NCI-H2081 treated with DMSO at 0.1 percent for 48 hours (cell line): ENCODE measurements at places on chromosomes 2 and 18.

- DNase-seq, result no peak
These were observed 18.4 kb downstream of the SLC4A3 start for GRCh38 chr2:219645631-219646527.

GRCh38 chr2:140275427-140275826 lies 1495.2 kb upstream of the NXPH2 start:
- peak; percentile 49 for DNase-seq

DNA sequence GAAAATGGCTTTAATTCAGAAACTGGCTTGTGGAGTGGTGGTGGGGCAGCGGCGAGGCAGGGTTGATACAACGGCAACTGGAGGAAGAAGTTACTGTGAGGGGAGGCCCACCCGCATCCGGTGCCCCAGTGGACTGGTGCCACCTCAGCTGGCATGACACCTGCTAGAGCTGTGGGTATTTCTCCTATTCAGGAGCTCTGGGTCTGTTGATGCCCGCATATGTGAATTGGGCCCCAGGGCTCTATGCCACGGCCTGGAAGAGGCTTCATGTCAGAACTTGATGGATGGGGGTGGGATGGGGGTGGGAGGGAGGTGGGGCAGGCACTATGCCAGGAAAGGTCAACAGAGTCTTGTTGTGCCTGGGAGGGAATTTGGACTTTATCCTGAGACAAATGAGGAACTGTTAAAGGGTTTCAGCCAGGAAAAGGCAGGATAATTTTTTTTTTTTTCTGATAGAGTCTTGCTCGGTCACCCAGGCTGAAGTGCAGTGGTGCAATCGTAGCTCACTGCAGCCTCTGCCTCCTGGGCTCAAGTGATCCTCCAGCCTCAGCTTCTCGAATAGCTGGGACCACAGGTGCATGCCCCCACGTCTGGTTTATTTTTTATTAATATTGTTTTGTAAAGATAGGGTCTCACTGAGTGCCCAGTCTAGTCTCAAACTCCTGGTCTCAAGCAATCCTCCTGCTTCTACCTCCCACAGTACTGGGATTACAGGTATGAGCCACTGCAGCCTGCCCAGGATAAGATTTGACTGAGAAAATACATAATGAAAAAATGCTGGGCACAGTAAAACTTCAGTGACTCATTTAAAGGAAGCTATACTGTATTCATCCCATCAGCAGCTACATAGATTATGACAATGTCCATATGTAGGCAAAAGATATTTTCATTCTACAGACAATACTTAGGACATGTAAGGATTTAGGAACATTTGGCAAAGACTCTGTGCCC lies 52.6 kb downstream of the SH2D6 start:
- no peak for DNase-seq

DNA sequence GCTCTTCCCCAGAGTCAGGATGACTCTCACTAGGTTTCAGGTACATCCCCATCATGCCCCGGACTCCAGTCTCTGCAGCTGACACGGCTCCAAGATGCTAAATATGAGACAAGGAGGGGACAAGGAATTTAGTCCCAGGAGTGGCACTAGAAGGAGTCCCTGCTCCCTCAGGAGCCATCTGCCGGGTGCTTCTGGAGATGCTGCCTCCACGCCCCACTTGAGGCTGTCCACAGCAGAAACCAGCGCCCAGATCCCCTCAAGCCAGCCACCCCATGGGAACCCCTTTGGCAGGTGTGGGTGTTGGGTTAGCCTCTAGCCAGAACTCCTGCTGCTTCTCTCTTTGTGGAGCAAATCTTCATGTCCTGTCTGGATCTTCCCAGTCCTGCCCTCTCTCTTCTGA lies 40.3 kb downstream of the BCL11A start:
- no peak for DNase-seq

DNA sequence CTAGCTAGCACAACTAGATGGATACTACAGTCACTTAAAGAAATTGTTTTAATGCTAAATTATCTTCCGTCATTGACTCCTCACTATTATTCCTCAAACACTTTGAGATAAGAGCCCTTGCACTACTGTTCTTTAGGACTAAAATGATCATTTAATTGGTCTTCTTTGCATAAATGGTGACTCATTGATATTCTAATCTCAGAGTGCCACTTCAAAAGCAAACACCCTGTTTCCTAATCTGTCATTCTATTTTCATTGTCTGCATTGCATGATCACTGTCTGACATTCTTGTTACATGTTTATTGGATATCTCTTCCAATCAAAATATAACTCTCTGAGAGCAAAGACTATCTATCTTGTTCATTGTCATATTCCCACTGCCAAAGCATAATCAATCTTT lies 313.9 kb downstream of the EXOC6B start:
- DNase-seq, result no peak

- DNase-seq, result no peak
These were observed 83.8 kb upstream of the CELF4 start for GRCh38 chr18:37649416-37649815.

DNA sequence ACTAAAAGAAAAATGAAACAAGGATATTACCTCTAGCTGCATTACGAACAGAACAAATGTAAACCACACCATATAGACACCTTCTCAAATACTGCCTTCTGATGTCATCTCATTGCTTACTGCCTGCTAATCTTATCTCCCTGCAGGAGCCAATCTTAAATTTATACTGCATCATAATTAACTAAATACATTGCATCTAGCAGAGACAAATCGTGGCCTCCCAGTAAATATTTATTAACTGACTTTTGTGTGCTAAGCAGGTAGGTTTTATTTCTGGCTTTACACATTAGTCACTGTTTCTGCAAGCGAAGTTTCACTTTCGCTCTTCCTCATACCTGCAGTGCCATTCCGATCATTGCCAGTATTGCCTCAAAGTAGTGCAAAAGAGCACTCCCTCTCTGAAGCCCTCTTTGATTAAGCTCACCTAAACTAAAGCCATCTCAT lies 67.5 kb downstream of the SPATS2L start:
- no peak for DNase-seq

DNA sequence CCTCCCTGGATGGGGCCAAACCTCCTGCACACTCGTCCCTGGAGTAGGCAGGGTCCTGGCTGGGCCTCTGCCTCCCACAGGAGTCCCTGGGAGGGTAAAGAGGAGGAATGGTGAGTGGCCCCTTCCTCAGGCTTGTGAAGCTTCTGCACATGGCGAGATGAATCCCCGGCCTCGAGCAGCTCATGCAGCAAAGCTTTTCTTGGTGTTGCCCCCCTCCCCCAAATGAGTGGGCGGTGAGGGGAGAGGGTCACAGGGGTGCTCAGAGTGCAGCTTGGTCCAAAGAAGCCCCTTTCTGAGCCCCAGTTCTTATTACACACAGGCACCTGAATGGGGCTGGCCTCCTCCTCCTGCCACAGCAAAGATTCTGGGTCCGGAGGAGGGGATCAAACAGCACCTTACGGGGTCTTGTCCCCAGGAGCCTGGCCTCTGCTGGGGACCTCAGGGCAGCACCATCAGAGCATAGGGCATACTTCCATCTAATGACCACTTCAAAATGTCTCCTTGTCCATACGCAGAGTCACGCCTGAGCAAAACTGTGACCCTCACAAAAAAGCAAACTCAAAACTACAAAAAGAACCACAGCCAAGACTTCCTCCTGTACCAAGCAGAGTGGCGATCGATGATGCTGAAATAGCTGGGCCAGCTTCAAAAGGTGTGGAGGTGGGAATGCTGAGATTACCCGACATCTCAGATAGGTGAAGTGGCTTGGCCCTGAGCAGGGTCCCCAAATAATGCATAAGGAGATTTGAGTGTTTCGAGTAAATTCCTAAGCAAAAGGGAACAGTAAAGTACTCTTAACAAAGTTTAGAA lies 148.4 kb upstream of the TWIST2 start:
- DNase-seq, result no peak

DNA sequence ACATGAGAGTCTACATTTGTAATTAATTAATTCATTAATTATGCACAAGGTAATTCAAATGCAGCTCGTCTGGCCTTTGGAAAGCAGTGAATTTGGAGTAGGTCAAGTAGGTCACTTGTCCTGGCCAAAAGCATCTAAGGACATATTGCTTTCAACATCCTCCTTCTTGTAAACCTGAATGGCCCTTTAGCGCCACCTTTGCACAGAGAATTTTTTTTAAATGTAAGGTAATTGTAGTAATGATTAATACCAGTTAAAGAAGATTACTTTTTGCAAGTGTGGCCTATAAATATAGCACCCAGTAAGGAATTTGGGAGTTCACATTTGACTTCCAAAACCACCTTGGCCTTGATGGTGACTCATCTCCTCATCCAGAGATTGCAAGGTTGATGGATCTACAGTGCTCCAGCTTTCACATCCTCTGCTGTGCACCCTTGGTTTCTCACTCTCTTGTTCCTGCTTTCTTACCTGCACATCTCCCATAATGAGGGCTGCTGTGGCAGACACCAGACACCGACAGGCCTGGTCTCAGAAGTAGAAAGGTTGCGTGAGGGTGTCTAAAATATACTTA lies 481.7 kb downstream of the TGIF1 start:
- DNase-seq, result no peak

- DNase-seq, result no peak
These were observed 50.3 kb upstream of the ETAA1 start for GRCh38 chr2:67346718-67347407.

GRCh38 chr2:159214325-159214865 lies 72.1 kb downstream of the WDSUB1 start:
- no peak for DNase-seq

DNA sequence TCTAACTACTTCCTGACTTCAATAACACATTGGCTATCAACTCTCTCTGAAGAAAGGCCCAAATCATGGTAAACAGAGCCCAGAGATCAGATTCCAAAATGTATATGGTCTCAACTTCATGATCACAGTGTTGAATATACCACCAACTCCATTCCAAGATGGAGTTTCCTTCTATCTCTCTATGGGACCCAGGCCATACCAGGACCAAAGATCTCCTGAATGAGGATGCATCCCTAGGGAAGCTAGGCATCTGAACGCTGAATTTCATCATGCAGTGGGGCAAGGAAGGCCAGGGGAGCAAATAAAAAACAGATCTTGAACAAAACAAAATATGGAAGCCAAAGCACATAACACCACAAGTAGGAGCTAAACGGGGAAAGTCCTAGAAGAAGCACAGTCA lies 320.7 kb upstream of the PKDCC start:
- no peak for DNase-seq

- no peak for DNase-seq
These were observed 11.9 kb upstream of the TMEM182 start for GRCh38 chr2:102749938-102750337.

DNA sequence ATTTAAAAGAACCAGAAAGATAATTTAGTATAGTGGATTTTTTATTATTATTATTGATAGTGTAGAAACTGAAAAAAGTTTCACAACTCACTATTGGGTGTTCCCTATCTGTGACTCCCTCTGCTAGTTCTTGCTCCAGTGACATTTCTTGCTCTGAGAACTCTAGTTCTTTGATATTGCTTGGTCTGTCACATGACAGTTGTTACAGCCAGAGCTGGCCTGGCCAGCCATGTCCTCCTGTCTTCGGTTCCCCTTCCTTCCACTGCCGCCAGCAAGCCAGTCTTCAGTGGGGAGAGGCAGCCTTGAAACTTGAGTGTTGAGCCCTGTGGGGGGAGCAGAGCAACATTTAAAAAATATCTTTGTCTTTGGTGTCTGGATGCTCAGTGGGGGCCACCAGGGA lies 7.6 kb upstream of the THOC1 start:
- DNase-seq, result no peak

- no peak for DNase-seq
These were observed 243.0 kb downstream of the CELF4 start for GRCh38 chr18:37322492-37323035.

DNA sequence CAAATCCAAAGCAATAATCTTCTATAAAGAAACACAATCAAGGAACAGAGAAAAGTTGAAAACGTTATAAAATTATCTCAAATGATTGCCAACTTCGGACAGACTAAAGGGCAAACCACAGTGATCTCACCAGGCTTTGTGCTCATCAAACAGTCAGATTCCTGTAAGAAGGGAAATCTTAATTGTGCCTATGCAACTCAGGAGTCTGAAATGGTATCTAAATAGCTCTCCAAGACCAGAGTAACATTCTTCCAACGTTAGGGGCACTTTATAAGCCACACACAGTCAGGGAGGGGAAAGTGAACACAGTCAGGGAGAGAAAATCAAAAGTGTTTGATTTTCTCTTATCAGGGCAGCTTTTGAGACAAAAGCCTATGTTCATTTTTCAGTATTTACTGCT lies 29.4 kb downstream of the PLEKHM3 start:
- no peak for DNase-seq

- DNase-seq, result no peak
These were observed 50.5 kb downstream of the MAPK4 start for GRCh38 chr18:50610349-50610748.

GRCh38 chr2:215290980-215291599 lies 20.8 kb upstream of the ATIC start:
- no peak for DNase-seq

DNA sequence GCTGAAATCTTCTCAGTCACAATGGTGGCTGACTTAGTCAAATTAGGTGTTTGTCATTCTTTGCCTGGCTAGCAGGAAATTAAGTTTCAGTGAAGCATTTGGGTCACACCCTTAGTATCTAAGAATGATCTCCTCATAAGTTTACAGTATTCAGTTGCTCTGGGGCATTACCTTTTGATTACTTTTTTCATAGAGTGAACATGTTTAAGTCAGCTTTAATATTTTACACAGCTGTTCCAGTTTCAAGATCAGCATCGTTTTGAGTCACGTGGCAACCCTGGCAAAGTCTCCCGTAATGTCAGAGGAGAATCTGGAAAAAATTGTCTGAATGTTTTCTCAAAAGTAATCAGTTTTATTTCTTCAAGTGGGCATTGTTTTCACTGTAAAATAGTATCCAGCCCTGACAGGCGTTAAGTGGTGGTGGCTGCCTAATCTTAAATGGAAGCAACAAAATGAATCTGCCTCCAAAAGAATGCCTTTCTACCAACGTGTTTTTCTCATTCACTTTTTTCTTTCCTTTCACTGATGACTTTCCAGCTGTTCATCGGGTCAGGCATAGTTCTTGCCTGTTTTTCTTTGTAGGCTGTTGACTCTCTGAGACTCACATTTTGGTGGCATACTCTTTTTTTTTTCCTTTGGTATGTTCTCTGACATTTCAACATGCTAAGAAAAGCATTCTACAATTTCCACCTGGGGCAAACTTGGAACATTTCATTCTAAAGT lies 319.6 kb upstream of the TCF4 start:
- DNase-seq, result no peak

DNA sequence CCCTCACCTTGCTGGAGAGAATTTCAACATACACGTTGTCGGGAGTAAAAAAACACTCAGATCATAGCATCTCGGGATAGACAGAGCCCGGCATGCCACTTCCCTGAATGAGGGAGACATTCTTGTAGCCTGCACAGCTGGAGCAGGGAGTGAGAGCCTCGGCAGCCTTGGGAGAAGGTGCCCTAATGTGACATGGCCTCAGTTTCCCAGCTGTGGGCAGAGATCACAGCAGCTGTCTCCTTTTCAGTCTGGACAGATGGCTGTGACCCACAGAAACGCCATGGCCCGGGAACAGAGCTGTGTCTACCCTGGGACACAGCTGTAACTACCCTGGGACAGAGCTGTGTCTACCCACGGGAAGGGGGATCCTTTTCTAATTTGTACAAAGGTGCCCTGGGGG lies 55.9 kb downstream of the HS1BP3 start:
- no peak for DNase-seq

DNA sequence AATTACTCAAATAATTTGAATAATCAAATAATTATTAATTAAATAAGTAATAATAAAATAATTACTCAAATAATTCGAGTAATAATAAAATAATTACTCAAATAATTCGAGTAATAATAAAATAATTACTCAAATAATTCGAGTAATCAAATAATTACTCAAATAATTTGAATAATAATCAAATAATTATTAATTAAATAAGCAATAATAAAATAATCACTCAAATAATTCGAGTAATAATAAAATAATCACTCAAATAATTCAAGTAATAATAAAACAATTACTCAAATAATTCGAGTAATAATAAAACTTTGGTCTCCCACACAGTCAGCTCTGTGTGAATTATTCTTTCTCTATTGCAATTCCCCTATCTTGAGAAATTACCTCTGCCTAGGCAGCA lies 30.0 kb upstream of the LINC00305 start:
- no peak for DNase-seq
